HCEC 1CT (cell line): ENCODE measurements at places on chromosomes 5 and 9.

DNA sequence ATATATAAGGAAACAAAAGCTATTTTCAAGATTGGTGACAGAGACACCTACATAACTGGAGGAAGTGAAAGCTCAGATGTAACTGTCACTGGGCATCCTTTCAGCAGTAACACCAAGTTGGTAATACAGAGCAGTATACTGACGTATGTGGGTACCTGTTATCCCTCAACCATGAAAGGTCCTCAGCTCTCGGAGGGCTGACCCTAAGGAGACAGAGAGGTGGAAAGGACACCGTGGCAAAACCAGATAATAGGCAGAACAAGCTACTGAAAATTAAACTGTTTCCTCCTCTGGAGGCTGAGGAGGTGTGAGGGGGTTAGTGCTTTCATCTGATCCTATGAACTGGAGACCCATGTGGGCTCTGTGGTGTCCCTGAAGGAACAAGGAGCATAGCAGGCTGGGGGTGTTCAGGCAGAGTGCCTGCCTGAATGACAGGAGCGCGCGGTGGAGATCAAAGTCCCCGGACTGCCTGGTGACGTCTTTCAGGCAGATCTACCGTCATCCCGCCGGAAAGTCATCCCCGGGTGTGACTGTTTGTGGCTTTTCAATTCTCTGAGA lies 130.2 kb upstream of the FSTL4 start:
- DNase-seq, result no peak

GRCh38 chr5:135329913-135330797 lies 68.9 kb downstream of the MACROH2A1 start:
- DNase-seq, result no peak

DNA sequence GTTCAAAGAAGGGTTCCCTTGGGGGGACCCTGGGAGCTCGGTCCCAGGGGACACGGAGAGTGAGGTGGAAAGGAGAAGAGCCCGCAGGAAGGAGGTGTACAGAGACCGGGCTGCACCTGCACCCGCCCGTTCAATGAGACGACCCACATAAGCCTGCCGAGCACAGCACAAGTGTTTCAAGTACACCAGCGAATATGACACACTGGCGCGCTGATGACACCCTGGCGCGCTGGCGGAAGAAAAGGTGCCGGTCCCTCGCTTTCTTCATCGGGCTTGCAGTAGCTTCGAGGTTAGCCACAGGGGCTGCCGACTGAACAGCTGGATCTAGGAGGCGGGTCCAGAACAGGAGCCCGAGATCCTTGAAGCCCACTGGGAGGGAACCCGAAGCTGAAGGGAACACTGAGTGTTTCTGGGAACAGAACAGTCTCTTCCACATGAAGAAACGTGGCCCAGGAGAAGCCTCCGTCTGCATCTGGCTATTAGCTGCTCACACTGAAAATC lies 1.4 kb downstream of the TBC1D9B start:
- DNase-seq, result no peak

DNA sequence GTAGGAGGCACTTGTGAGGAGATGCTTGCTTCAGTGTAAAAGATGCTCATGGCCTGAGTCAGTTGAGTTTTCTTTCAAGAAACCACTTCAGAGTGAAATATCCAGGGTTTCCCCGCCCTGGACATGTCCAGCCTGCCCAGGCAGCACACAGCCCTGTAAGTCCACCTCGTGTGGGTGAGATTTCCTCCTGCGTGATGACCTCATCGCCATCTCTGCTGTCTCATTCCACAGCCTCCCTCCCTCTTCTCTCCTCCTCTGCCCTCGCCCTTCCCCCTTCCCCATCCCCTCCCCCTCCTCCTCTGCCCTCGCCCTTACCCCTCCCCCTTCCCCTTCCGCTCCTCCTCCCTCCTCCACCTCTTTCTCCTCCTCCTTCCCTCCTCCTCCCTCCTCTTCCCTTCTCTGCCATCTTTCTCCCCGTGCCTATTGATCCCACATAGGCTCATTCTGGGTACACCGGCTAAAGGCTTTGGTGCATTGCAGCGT lies 34.0 kb upstream of the NCS1 start:
- peak; percentile 90 for DNase-seq

GRCh38 chr9:21031091-21031807 lies at the start of gene HACD4:
TSS of gene HACD4 (minus strand) at chr9:21031640. CDS start at chr9:21031590, 50 bp downstream.
- DNase-seq, result peak; percentile 49

- DNase-seq, result no peak
These were observed 159.8 kb downstream of the TMC1 start for GRCh38 chr9:72681283-72681630.

GRCh38 chr5:170739446-170739845 lies 44.1 kb upstream of the GABRP start:
- no peak for DNase-seq

DNA sequence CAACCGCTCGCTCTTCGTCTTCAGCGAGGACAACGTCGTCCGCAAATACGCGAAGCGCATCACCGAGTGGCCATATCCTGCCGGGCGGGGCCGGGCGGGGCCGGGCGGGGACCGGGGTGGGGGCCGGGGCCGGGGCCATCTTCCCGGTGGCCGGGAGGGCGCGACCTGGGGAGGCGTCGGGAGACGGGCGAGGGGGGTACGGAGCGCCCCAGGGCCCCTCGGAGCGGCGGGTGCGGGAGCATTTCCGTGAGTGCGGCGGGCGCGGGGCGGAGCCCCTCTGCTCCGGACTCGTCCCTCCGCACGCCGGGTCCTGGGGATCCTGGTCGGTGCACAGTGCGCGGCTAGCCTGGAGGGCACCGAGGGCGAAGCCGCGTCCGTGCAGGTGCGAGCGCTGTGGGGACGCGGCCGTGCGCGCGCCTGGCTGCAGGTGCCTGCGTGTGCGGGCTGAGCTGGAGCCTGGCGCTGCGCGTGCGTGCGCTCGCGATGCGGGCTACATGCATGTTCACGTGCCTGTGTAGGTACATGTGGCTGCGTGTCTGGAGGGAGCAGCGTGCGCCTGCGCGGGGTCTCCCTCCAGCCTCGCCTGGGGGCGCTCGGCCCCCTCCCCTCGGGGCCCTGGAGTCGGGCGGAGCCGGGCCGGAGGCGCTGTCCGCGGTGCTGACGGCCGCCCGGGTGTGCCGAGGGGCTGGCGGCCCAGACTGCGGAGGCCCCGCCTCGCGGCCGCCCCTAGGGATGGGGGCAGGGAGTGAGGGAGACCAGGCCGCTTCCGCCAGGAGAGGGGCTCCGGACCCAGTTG lies 762 bp downstream of the CACNA1B start:
- no peak for DNase-seq

- DNase-seq, result no peak
These were observed 75.1 kb downstream of the MAST4 start for GRCh38 chr5:66671305-66671704.

GRCh38 chr5:39995990-39996389 lies 571.2 kb upstream of the DAB2 start:
- no peak for DNase-seq

DNA sequence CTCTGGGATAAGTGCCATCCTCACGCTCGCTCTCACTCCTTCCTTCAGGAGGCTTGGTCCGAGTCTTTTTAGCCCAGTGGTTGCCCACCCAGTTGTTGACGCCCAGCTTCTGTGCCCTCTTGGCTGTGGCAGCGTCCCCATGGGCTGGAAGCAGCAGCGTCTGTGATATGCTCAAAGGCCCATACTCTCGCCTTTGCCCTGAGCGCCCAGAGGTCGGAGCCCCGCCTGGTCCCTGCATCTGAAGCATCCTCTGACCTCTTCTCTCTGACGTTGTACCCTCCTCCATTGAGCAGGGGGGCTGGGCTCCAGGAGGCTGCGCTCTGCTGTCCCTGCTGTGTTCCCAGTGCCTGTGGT lies 78.0 kb upstream of the CACNA1B start:
- no peak for DNase-seq

DNA sequence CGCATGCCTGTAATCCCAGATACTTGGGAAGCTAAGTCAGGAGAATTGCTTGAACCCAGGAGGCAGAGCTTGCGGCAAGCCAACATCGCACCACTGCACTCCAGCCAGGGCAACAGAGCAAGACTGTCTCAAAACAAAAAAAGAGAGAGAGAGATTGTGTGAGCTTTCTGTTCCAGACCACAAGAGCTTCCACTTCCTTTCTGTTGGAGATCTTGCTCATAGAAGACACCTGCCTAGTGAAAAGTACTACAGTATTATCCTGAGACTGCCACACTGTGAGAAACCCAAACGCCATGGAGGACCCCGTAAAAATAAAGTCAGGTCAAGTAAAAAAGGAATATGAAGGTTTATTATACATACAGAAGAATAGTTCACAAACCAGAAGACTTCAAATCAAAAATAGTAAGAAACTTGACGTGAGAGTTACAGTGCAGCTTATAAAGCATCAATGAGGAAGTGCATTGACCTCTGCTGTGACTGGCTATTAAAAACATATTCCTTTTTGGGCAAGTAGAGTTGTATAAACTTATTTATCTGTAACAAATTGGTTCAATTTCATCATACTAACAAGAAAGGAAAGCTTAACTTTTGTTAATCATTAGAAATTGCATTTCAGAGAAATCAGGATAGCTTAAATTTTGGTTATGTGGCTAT lies 4.3 kb upstream of the EMB start:
- no peak for DNase-seq

DNA sequence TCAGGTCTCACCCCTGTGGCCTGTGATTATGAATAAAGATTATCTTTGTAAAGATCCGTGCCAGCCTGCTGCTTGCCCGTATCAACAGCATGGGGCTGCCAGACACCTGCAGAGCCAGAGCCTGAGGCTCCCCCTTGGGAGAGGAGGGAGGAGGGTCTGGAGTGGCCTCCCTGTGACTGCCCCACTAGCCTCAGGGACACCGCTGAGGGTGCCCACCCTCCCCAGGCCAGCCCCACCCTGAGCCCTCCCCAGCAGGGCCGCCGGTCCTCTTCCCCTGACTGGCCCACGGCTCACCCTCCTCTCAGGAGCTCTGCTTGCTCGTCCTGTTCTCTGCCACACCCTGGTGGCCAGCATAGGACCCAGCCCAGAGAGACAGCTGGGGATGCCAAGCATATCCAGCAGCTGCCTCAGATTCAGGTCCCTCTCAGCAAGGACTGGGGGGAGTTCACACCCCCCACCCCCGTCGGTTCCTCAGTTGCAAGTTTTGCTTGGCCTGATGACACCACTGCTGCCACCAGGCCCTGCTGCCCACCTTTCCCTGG lies 1.9 kb downstream of the SSNA1 start:
- no peak for DNase-seq

GRCh38 chr9:136848393-136849037 lies 694 bp upstream of the PHPT1 start:
- peak; percentile 52 for DNase-seq

GRCh38 chr9:96566498-96567202 lies 53.0 kb downstream of the CDC14B start:
- DNase-seq, result peak; percentile 63

DNA sequence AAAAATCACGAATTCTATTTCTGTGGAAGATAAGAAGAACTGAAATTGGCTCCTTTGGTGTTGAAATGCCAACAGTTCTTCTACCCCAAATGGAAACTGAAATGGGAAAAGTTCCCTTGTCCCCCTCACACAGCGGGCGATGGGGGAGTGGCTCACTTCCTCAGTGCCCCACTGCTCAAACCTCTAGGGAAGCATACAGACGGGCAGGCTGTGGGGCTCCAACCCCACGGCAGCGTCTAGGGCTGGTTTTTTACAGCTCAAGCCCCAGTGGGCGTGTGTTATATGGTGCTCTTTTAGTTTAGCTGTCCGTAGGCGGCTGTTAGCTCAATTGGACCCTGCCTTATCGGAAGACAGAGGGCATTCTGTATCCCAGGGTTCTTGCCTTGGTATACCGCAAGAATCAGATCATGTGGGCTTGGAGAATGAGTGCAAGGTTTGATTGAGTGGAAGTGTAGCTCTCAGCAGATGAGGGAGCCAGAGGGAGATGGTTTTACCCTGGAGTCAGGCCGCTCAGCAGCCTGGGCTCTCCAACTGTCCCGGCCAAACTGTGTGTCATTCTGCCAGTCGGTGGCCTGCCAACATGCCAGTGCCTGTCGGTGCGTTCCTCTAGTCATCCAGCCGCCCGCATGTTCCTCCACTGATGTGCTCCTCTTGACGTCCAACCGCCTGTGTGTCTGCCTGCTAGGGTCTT lies 166.3 kb upstream of the ZNF608 start:
- DNase-seq, result no peak

- peak; percentile 48 for DNase-seq
These were observed 27.5 kb upstream of the TNPO1 start for GRCh38 chr5:72788866-72789505.

GRCh38 chr5:31936683-31937082 lies 237.4 kb downstream of the GOLPH3 start:
- DNase-seq, result no peak

DNA sequence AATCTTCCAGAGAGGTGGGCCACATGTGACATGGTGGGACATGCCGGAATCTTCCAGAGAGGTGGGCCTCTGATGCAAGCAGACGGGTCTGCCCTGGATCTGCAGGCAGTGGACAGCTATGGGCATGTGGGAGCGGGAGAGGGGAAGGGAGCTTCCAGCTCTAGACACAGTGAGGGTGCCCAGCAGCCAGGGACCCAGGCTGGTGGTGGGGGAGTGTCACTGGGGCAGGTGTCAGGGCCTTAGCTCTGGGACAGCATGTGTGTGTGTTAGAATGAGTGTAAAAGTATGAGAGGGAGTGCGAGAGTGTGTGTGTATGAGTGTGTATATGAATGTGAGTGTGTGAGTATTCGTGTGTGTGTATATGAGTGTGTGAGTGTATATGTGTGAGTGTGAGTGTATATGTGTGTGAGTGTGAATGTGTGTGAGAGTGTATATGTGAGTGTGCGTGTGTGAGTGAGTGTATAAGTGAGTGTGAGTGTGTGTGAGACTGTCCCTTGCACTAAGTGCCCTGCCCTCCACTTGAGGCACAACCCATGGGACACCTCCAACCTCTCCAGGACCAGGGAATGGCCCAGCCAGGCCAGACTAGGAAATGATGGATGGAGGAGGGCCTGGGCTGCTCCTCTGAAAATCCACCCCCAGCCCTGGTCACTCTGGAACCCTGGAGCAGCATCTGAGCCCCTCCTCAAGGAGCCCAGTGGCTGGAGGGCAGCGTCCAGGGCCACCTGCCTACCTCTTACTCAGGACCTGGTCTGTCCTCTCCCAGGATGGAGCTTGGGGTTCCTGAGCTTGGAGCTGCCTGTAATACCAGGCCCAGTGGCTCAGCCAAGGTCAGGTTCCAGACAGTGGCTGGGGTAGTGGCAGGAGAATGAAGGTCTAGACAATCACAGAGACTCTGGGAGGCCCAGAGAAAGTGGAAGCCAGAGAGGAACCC lies 122.2 kb downstream of the C9orf50 start:
- DNase-seq, result no peak

- peak; percentile 91 for DNase-seq
These were observed 35.2 kb upstream of the CAST start for GRCh38 chr5:96626956-96627355.

- no peak for DNase-seq
These were observed 41.5 kb upstream of the MAP1B start for GRCh38 chr5:72065751-72066255.

DNA sequence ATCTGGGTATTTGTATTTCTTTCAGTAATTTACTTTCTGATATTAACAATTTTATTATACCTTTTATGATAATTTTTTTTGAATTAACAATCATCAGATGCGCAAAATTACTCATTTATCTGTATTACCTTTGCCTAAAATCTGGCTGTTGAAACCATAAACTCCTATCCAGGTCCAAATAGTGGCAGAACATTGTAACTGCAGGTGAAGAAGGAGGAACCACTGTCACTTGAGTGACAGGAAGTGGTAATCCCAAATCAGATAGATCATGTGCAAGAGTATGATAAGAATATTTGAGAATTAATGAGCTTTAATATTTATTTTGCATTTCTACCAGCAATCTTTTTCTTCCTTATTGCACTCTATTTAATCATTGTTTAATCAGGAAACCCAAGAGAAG lies 139.3 kb upstream of the TLE4 start:
- DNase-seq, result no peak

GRCh38 chr5:150781706-150782614 lies 3.4 kb downstream of the SMIM3 start:
- DNase-seq, result peak; percentile 99
